ENCODE measurements at places on chromosomes 6 and 20.

GRCh38 chr6:161482517-161482858 lies 208.6 kb upstream of the AGPAT4 start:
- ATAC-seq = no peak

DNA sequence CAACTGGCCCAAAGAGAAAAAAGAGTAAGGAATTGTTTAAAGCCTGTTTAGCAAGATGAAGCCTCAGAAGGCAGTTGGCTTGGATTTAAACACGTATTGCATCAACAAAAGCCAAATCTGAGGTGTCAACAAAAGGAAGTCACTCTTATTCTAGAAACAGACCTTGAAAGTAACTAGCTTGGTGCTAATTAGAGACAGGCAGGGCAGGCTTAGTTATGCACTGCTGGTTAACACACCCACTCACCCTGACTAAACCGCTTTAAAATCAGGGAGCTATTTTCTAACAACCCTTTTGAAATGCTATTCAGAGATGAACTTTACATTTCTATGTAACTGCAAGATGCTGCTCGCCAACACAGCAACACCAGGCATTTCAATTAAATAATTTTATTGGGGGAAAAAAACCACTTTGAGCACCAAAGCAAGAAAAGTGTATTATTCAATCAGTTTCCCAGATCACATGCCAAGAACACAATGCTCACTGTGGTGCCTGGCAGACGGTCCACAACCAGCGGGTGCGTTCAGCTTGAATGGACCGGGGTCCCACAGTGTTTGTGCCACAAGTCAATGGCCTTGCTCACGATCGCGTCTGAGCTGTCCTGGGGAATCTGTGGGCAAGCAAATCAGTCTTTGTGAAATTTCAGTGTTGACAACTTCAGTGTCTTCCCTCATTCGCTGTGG lies 23.6 kb downstream of the TBC1D7 start:
- ATAC-seq = no peak

- peak; percentile 56 for ATAC-seq
Observed at GRCh38 chr20:20407891-20408805, 40.2 kb downstream of the INSM1 start.

- no peak for ATAC-seq
Observed at GRCh38 chr6:138909511-138909910, 78.5 kb downstream of the REPS1 start.

All from SK-N-SH treated with all-trans-retinoic acid at 6 μM for 48 hours (cell line).